ENCODE measurements at places on chromosomes 2 and 18.

DNA sequence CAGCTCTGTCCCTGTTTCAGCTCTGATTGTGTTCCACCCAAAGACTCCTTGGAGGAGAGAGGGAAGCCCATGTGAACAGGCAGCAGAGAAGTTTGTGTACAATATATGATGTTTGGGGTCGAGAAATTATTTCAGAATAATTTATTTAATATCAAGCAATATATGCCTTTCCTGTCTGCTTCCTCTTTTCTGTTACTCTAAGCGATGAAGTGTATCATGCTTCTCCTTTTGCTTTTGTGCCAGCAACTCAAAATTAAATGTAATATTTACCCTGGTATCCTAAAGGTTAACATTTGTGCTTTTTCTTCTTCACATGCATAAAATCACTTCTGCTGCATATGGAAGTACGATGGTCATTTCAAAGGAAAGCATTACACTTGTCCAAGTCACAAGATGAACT, 2.4 kb upstream of the NTSR2 start:
- no peak for DNase-seq

DNA sequence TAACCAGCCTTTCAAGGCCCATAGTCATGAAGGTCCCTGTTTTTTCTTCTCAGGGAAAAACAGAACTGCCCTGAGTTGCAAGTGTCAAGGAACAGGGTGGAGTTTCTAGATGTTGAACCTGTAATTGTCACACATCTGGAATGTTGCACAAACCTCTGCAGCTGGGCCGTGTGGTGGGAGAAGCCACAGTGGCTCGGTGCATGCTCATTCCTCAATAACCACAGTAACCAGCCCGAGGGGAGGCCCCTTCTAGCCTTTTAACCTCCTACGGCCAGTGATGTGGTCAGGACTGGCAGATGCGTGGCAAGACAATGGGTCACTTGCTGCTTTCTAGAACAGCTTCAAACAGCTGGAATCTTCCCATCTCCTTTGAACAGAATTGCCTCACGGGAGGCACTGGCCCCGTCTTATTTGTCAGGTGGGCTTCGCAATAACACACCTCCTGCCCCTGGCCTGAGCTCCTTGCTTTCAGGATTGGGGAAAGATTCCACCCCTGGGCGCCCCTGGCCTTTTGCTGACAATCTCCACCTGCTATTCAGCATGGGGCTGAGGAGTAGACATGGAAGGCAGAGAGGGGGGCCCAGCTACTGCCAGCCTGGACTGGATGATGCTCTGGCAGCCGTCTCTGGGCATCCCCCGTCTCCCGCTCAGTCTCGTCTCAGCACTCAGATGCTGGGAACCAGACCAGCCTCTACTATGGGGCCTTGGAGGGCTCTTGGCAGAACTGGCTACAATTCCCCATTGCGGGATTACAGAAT, 102.9 kb downstream of the KLHL29 start:
- DNase-seq: no peak

DNA sequence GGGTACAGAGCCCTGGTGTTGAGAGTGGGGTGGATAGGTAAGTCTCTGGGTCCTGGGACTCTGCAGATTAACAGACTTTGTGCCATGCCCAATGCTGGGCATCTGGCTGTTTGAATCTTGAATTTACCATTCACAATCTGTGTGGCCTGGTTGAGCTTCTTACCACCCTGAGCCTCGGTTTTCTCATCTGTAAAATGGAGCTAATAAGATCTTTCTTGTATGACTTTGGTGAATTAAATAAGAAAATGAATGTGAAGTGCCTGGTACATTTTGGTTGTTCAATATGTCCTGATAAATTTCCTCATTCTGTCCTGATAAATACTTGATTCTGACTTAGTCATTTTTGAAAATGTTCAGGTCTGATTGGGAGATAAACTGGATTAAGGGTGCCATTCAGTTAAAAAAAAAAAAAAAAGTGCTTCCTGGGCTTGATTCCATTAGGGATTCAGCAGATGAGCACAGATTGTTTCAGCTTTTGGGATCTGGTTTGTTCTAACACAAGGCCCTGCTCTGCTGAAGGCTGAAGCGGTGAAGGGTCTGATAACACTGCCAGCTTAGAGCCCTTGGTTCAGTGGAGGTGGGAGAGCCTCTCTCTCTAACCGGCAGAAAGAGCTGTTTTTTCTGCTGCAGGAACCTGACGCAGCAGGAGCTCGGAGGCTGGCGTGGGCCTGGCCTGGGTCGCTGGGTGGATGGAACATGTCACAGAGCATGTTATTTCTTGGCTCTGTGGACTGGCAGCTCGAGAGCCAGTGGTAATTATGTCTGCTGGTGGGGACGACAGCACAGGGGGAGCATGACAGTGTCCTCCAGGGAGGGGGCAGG, 84.5 kb upstream of the MCFD2 start:
- peak; percentile 53 for DNase-seq

GRCh38 chr2:95539836-95540235, 52.0 kb upstream of the TRIM43 start:
- no peak for DNase-seq
